ENCODE measurements at places on chromosomes 3 and 15.
A peak's percentile ranks its signal among the peaks of the same experiment; 100 is the strongest.

DNA sequence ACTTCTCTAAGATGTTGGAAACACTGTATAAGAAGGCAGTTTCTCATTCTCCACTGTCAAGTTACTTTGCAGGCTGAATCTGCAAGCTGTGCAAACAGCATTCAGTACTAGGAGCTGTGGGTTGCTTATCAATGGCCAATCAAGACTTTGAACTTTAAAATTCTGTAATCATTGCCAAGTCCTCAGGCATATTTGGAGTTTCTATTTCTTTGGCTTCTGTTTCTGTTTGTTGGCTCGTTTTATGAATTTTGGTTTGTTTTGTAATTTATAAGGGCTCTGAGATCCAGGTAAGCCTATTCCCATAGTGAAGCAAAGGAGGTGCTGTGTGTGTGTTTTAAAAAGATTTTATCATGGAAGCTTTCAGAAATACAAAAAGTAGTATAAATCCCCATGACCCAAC, 32.1 kb downstream of the TLNRD1 start:
- no peak for DNase-seq

DNA sequence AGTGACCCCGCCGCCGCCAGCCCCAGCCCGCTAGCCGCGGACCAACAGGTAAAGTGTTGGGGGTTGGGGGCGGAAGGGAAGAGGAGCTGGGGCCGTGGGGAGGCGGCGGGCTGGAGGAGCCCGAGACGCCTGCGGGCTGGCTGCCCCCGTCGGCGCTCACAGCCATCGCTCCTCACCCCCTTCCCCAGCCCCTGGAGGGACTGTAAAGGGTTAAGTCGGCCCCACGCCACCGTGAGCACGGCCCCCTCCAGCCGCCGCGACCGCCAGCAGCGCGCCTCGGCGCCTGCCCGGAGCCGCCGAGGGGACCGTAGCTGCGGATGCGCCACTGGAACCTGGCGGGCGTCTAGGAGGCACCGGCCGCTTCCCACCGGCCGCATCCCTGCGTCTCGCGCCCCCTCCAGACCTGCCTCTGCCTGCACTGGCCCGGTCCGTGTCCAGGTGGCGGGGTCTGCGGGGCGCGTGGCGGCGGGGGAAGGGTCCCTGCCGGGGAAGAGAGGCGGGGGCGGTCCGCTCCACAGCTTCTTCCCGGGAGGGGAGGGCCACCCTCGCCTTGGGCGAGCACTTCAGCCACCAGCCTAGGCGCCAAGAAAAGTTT, 522 bp downstream of the MED12L start:
- DNase-seq, result peak; percentile 23

DNA sequence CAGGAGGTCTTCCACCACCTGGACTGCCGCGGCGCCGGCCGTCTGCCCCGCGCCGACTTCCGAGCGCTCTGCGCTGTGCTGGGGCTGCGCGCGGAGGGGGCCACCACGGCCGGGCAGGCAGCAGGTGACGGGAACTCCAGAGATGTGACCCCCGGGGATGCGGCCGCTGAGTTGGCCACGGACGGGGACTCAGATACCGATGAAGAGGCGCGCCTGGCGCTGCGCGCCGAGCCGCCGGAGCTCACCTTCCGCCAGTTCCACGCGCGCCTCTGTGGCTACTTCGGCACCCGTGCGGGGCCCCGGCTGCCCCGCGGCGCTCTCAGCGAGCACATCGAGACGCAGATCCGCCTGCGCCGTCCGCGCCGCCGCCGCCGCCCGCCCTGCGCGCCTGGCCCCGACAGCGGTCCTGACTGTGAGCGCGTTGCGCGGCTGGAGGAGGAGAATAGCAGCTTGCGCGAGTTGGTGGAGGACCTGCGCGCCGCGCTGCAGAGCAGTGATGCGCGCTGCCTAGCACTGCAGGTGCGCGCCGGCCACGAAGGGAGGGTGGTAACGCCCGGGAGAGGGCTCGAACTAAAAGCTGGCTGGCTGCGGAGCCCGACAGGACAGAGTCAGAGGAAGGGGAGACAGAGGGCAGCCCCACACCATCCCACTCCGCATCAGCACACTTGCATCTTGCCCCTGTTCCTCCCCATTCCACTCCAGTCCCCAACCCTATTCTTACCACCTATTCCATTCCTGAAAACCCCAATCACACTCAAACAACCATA, 885 bp downstream of the EFCC1 start:
- DNase-seq, result no peak

DNA sequence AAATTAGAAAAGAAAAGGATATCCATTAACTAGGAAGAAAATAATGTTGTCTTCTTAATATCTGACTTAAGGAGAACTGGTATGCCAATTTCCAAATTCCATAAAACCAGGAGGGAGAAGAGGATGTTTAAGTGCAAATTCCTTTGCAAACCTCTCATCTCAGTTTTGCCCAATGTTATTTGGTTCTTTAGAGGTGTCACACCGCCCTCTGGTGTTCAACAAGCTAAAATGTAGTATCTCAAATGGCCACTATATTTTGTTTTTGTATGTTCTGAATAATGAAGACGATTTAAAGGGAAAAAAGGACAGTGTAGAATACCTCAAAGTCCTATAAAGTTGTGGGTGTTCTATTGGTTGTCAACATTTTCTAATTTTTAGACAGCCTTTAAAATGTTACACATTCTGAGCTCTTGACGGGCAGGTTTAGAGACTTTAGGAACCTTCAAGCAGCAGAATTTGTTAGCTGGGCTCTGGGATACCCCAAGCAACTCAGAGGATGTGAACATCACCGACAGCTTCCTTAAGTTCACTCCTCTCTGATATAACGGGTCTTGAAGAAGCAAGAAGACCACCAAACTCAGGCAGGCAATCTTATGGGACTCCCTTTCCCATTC, 458.3 kb downstream of the MFSD1 start:
- peak; percentile 34 for DNase-seq

GRCh38 chr3:15496341-15496664, 25.2 kb downstream of the COLQ start:
- DNase-seq, result no peak

DNA sequence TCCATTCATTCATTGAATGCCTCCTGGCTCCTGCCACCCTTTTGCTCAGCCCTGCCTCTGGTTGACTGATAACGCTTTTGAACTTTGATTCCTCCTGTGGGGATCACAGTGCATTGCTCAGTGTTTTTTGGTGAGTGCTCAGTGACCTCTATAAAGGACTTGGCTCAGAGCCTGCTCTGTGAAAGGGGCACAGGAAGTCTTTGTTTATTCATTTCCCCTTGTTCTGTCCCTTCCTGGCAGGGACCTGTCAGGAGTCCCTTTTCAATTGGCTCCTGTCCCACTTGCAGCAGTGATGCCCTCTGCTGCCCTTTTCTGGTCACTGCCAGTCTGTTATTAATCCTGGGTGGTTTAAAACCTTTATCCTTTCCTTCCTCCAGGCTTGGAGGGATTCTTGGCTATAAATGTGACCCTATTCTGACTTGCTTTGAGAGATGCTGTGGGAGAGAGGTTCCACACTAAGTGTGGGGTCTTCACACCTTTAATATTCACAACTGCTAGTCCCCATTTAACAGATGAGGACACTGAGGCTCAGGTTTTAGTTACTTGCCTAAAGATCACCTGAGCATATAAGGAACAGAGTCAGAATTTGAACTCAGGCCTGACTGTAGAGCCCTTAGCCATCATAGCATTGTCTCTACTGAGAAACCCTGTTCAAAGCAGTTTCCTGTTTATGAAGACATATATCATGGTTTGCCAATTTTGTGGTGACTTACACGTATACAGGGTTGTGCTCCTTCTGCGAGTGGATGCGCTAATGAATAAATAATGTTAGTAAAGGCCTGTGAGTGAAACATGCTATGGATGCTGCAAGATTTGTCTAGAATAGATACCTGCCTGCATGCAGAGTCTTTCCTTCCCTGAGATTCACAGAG, 23.2 kb upstream of the TATDN2 start:
- peak; percentile 58 for DNase-seq

- no peak for DNase-seq
These were observed 19.5 kb upstream of the DOCK3 start for GRCh38 chr3:50655009-50655830.

- no peak for DNase-seq
These were observed 380.3 kb upstream of the CBLB start for GRCh38 chr3:106249159-106249558.

- DNase-seq, result no peak
These were observed 33.6 kb downstream of the GOLGA6L10 start for GRCh38 chr15:82315519-82316246.

GRCh38 chr15:39192351-39192750, 388.5 kb upstream of the THBS1 start:
- DNase-seq, result no peak

- DNase-seq, result no peak
These were observed 132.9 kb downstream of the GABRB3 start for GRCh38 chr15:26639966-26640365.

- DNase-seq, result no peak
These were observed 26.9 kb upstream of the ADCY5 start for GRCh38 chr3:123475786-123476185.

GRCh38 chr3:4744405-4745234, 234.6 kb upstream of the BHLHE40 start:
- no peak for DNase-seq

DNA sequence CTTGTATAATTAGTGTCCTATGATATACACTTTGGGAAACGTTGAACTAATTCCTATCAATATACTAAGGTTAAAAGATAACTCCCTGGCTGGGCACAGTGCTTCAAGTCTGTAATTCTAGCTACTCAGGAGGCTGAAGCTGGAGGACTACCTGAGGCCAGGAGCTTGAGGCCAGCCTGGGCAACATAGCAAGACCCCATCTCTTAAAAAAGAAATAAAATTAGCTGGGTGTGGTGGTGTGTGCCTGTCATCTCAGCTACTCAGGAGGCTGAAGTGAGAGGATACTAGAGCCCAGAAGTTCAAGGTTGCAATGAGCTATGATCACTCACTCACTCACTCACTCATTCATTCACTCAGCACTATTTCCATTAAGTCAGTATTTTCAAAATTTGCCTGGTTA, 55.2 kb downstream of the SLC12A6 start:
- no peak for DNase-seq

DNA sequence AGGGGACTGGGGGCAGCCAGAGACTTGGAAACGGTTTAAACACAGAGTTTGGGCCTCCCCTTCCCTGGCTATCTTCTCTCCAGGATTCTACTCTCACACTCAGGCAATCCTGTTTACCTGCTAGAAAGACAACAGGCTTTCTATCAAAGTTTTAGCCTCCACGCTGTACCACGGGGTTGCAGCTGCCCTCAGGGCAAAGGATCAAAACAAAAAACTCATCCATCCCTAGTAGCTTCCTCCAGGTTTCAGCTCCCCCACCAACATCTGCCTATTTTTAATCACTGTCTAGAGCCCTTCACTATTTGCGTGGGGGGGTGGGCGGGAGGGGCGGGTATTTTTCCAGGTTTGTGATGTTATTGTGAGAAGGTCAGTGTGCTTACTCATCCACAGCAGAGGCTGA, 286.8 kb upstream of the TRIM42 start:
- DNase-seq, result no peak

DNA sequence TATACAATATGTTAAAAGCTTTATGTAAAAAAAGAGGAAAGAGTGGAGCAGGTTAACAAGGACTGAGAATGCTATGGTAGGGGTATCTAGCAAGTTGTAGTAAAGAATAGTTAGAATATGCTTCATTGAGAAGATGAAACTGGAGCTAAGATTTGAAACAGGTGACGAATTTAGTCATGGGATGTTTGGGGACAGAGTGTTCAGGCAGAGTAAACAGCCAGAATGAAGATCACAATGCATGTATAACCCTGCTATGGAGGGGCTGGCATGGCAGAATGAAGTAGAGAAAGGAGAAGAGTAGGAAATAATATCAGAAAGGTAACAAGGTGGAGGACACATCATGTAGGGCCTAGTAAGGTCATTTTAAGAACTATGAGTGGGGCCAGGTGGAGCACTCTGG, 72.0 kb downstream of the BTD start:
- no peak for DNase-seq

DNA sequence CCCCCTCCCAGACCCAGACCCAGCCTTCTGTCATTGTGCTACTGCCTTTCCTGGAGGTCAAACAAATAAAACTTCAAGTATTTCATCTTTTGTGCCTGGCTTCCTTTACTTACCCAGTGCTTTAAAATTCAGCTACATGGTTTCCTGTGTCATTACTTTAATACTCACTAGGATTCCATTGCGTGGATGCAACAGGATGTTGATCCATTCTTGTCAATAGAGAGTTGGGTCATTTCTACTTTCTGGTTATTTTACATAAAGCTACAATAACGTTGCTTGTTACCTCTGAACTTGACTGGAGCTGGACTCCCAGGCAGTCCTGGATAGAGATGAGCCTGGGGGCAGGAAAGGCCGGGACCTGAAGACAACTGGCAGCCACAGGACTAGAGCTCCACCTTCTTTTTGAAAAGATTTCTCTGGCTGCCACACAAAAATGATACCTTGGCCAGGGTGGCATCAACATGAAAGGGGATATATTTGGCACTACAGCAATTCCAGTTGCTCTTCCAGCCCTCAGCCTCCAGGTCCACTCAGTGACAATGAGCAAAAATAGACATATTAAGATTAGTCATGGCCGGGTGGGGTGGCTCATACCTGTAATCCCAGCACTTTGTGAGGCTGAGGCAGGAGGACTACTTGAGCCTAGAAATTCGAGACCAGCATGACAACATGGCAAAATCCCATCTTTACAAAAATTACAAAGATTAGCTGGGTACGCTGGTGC, 23.3 kb upstream of the HEG1 start:
- no peak for DNase-seq

- DNase-seq, result no peak
These were observed 122.6 kb downstream of the SATB1 start for GRCh38 chr3:18302517-18302916.

- DNase-seq, result no peak
These were observed 314.9 kb downstream of the TLE3 start for GRCh38 chr15:69782809-69783208.

GRCh38 chr15:94451466-94451865, 220.1 kb downstream of the MCTP2 start:
- DNase-seq, result no peak

DNA sequence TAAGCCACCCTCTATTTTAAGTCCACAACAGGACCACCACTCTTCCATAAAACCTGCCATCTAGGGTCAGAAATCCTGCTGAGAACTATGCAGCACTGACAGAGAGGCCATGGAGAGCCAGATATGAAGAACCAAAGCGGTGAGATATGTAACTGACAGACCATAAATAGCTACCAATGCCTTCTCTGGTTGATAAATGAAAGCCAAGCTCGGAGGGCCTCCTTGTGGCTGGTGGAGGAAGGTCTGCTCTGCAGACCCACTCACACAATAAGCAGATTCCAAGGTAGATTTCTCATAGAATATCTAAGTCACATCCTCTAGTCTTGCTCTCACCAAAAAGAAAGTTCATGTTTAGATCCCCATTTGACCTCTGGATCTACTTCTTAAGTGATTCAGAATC, 38.9 kb downstream of the RYK start:
- DNase-seq, result no peak

- no peak for DNase-seq
These were observed 29.9 kb upstream of the GHSR start for GRCh38 chr3:172478116-172478515.

GRCh38 chr15:85963262-85963760, 116.4 kb upstream of the AGBL1 start:
- no peak for DNase-seq
